Stomach (tissue), 19 donors: ENCODE measurements at places on chromosomes 12 and 14. TPM values are rescaled to one million over a fixed set of nuclear protein-coding genes. Genes with fewer than 3 reads are reported as not detected.

Gene FLVCR2
- polyA plus RNA-seq = 0.50 TPM

Gene MGST1
- 109 TPM for polyA plus RNA-seq

Gene CLEC9A
- not detected for polyA plus RNA-seq

Gene KRT77
- polyA plus RNA-seq = not detected

Gene SPX
- polyA plus RNA-seq = 0.92 TPM

Gene MDGA2
- not detected for polyA plus RNA-seq

Gene PRH2
- 0.45 TPM for polyA plus RNA-seq

Gene SOCS2
- 13.5 TPM for polyA plus RNA-seq

Gene SLC39A9
- 15.4 TPM for polyA plus RNA-seq

Gene LAG3
- polyA plus RNA-seq = 0.25 TPM

Gene PROX2
- not detected for polyA plus RNA-seq

Gene CYP46A1
- 0.53 TPM for polyA plus RNA-seq

Gene SERPINA12
- polyA plus RNA-seq = not detected

Gene TPH2
- not detected for polyA plus RNA-seq

Gene NUAK1
- 2.4 TPM for polyA plus RNA-seq

Gene KRT80
- polyA plus RNA-seq = 3.7 TPM
